ENCODE measurements at places on chromosomes 1 and 21.

DNA sequence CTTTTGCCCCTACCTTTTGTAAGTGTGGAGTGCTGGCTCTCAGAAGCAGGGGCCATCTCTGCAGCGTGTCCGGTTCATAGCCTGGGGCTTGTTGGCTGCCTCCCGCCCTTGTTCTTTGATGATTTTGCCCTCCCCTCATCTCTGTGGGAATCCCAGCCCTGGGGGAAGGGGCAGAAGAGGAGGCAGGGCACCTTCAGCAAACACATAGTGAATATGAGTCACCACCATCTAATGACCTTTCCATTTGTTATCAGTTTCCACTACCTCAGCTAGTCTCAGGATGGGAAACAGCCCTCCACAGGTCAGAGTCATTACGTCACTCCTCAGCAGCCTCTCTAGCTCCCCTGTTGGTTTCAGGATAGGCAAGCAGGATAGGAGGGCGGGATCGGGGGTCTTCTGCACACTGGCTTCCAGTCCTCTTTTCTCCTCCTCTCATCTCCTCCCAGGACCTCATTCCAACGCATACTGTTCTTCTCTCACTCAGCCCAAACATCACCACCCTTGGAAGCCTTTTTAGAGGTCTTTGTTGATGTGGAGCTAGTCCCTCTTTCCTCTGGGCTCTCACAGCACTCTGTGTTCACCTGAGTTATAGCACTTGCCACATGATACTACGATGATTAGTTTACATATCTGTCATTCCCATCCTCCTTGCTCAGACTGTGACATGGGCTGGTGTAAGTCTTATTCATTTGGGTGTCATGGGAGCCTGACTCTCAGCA is 15.8 kb downstream of the GADD45A start:
- DNase-seq, result peak; percentile 57

DNA sequence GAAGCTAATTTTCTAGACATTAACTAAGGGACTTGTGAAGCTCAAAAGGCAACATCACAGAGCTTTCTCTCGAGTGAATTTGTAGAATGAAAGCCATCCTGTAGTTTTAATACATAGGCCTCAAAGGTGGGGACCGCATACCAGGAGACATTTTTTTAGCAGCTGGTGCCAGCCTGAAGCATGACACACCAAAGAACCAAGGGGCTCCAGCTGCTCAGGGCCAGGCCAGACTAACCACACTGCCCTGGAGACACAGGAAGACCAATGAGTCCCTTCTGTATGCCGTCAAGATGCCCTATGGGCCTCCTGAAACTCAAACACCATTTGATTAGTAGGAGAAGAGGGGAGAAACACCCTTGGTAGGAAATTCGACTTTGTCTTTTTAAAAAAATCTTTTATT is 113.9 kb upstream of the CACNA1E start:
- no peak for DNase-seq

GRCh38 chr1:207619871-207620542 is 24.9 kb upstream of the CR1L start:
- peak; percentile 70 for DNase-seq

DNA sequence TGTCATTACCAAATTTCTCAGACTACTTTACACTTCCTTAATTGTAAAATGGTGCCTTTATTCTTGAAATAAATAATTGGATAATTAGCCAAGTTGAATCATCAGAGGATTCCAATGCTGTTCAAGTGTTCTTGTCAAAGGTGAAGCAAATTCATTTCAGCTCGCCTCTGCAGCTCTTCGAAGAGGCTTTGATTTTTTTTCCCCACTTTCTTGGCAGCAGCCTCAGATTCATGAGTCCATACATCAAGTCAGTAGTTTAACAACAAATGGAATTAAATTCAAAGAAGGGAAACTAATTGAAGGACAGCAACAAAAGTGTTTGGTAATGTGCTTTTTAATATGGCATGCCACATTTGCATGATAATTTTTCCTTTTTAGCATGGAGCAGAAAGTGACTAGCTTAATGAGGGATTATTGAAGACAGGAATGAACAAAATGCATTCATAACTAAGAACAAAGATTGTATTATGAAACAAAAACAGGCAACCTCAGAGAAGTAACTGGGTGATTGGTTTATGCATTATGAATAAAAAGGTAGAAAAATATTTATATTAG is 239.0 kb downstream of the USH2A start:
- DNase-seq, result no peak

DNA sequence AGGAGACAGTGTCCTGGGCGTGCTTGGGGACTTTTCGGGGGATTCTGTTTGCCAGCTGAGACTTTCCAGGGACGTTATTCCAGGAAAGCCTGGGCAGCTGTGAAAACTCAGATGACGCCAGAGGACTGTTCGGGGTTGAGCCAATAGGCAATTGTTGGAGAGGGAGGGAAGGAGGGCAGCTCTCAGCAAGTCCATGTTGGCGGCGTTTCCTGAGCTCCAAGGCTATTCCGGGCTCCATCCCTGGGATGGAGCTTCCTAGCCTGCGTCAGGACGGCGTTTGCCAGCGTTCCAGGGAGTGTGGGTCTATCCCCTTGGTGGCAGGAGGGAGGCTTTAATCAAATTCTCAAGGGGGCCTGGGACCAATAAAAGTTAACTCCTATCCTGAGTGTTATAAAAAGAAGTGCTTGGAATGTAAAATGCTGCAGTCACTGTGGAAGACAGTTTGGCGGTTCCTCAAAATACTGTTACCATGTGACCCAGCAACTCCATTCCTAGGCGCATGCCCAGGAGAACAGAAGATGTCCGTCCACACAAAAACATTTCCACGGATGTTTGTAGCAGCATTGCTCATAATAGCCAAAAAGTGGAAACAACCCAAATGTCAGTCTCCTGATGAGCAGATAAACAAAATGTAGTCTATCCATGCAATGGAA is 15.2 kb downstream of the SLC27A3 start:
- DNase-seq, result peak; percentile 46

- no peak for DNase-seq
Observed at GRCh38 chr1:150927624-150928023, 1.5 kb downstream of the SETDB1 start.

DNA sequence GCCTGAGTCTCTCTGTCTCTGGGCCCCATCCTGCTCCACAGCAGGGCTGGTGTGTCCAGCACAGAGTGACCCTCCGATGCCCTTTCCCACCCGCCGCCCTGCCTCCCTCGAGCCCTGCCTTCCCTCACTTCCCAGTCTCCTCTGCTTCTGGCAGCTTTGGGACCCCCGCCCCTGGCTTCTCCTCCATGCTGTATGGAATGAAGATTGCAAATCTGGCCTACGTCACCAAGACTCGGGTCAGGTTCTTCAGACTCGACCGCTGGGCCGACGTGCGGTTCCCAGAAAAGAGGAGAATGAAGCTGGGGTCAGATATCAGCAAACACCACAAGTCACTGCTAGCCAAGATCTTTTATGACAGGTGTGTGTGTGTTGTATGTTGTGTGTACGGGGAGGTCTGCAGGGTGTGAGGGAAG is 14.3 kb downstream of the MOV10 start:
- no peak for DNase-seq

GRCh38 chr1:6419804-6420453 is at the start of gene HES2:
Gene HES2 (minus strand): TSS chr1:6419919. CDS start chr1:6419820, 99 bp downstream.
- no peak for DNase-seq

GRCh38 chr1:43237121-43237520 is 32.7 kb upstream of the TMEM125 start:
- DNase-seq, result no peak

DNA sequence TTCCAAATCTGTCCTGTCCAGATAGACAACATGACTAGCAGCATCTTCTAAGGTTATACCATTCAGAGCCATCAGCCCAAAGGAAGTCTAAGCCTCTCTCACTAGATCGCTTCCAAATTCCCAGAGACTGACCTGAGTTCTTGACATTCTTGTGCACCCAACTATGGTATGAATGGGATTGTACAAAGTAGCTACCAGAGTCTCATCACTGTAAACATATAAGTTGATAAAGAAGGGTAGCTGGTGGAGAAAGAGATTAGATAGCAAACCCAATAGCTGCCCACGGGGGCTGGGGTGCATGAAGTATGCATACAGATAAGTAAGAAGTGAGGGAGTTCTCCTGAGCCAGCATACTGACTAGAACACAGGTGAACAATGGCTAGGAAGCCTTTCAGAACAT is 180.0 kb downstream of the PLPP3 start:
- DNase-seq, result no peak

- DNase-seq, result no peak
Observed at GRCh38 chr1:116494745-116495144, 76.1 kb downstream of the CD58 start.

GRCh38 chr1:232940262-232940661 is 10.1 kb upstream of the NTPCR start:
- no peak for DNase-seq

DNA sequence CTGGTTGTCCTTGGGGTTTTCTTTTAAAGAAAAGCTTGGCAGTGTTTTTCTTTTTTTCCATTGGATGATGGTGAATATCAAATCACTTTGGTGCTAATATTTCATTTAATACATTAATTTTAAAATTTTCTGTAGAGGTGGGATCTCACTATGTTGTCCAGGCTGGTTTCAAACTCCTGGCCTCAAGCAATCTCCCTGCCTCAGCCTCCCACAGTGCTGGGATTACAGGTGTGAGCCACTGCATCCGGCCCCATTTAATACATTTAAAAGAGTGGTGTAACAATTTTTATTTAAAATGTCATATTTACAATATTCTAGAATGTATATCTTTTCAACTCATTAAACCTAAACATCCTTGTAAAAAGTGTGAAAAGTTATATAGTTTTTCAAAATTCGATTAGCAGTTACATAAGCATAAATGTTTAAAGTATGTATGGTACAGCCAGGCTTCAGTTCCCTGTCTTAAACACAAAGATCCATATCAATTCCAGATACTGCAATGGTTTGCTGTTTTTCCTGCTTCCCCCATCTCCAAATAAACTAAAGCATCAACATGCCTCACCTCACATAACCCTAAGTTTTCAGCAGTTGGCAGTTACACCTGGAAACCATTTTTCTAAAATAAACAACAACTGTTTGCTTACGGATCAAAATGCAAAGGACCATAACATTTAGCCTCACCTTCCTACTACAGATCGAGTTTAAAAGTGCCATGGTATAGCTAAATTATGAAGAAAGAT is 8.9 kb upstream of the LGALS8 start:
- DNase-seq, result no peak

DNA sequence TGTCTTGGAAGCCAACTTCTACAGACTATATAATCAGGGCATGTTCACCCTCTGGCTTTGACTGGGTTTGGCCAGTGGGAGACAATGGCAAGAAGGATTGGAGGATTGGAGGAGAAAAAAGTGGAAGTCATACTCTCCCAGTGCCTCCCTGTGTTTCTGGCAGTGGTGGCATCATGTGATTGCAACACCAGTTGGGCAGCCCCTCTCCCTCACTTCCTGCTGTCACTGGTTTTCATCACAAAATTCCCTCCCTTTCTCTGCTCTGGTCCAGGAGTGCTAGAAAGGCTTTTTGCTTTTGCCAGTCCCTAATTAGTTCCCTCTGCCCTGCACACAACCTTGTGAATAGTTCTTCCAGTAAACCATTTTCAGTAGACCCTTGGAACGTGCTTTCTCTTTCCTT is 3.7 kb upstream of the QSOX1 start:
- peak; percentile 37 for DNase-seq

GRCh38 chr1:118504221-118504644 is 319.2 kb upstream of the SPAG17 start:
- DNase-seq, result no peak

GRCh38 chr1:232440325-232441035 is 189.5 kb downstream of the SIPA1L2 start:
- peak; percentile 13 for DNase-seq

DNA sequence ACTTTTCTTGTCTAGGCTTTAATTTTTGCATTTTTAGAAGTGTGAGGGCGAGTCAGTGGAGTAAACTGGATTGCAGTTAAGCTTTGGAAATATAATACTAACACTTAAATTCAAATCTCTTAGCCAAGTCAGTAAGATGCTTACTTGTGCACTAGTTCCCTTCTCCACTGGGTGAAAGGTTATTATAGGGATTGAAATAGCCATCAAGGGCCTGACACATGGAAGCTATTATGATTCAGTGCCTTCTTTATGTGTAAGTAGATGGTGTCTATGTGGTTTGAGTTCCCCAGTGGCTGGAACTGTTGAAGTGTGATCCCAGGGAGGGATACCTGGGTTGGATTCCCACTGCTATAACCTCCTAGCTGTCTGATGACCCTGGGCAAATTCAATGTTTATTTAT is 24.7 kb upstream of the DMRTA2 start:
- peak; percentile 18 for DNase-seq

GRCh38 chr1:17001760-17002523 is 9.8 kb downstream of the ATP13A2 start:
- no peak for DNase-seq

- no peak for DNase-seq
Observed at GRCh38 chr1:62654744-62655143, 33.4 kb downstream of the DOCK7 start.

DNA sequence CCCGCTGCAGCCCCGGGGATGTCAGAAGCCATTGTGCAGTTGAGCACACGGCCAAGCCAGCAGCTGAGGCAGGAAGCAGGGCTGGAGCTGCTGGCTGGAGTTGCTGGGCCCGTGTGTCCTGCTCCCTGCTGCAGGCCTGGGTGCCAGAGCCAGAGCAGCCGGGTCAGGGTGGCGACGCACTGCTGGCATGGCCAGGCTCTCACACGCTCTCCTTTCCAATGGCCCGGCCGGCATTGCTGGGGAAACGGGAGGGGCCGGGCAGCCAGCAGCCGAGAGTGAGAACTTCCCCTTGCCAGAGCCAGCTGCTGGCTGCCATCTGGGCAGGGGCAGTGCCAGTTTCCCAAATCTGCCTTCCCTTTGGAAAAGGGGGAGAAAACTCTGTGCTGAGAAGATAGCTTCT is 82.4 kb upstream of the PROX1 start:
- DNase-seq, result no peak

DNA sequence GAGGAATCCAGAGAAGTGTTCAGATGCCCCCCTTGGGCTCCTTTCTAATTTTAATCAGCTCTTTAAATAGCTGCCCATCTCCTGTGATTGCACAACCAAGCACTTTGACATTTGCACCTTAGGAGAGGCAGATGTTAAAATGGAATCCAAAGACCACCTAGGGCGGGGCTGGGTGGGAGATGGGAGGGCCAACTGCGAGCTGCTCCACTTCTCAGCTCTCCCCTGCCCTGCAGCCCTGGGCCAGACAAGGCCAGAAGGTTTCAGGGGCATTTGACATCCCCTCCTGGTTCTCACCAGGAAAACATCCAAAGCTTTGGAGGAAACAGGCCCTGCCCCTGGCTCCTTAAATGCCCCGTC is 106.9 kb downstream of the DHRS3 start:
- no peak for DNase-seq

- DNase-seq, result no peak
Observed at GRCh38 chr1:95370691-95371562, 136.9 kb downstream of the RWDD3 start.

DNA sequence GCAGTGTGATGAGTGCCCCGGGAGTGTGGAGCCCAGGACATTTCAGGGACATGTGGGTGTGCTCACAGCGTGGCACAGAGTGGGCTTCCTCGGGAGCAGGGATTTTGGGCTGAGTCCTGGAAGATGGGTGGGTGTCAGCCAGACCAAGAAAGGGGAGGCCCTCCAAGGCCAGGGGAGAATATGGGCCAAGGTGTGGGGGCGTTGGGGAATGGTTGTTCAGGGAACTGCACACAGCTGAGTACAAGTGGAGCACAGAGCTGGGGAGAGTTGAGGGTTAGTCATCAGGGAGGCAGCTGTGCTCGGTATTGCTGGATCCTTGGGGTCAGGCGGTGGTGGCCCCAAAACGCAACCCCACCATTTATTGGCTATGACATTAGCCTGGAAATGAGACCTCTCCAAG is 5.5 kb downstream of the POGK start:
- no peak for DNase-seq

Measured in ELR (cell line).